NCI-H1417 treated with DMSO at 0.1 percent for 48 hours (cell line): ENCODE measurements at places on chromosomes 4 and X.
A peak's percentile ranks its signal among the peaks of the same experiment; 100 is the strongest.

DNA sequence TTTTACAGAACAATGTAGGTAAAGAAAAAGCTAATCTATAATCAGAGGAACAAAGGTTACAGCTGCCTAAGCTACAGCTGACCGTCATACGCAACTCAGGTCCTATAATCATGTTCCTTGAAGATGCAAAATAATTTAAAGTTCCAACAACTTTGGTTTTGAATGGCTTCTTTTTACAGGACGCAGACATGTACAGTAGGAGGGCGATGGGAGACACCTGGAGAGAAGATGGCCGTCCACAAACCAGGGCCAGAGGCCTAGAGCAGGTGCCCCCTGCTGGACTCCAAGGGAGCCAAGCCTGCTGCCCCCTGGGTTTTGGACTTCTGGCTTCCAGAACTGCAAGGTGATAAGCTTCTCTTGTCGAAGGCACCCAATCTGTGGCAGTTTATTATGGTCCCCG, 10.6 kb downstream of the HGFAC start:
- no peak for DNase-seq

- DNase-seq: no peak
Measured at GRCh38 chr4:41748074-41748570, 403 bp downstream of the PHOX2B start.

DNA sequence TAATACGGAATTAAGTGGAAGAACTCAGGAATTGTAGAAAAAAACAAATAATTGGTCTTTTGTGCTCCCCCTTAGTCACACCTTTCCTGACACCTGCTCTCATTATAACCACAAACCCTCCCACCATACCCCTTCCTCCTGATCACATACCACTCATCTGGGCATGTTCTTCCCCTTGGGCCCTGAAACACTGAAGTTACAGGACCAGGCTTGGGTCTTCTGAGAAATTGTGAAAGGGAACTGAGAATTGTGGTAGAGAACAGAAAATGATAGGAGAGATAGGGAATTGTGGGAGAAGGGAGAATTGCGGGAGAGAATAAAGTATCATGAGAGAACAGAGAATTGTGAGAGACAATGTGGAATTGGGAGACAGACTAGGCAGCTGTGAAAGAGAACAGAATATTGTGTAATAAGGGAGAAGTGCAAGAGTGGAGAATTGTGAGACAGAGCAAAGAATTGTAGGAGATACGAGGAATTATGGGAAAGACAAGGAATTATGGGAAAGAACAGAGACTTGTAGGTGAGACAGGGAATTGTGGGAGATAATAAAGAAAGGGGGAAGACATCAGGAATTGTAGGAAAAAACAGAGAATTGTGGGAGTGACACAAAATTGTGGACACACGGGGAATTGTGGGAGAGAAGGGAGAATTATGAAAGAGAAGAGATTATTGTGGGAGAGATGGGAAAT, 2.7 kb upstream of the HCCS start:
- DNase-seq: no peak

DNA sequence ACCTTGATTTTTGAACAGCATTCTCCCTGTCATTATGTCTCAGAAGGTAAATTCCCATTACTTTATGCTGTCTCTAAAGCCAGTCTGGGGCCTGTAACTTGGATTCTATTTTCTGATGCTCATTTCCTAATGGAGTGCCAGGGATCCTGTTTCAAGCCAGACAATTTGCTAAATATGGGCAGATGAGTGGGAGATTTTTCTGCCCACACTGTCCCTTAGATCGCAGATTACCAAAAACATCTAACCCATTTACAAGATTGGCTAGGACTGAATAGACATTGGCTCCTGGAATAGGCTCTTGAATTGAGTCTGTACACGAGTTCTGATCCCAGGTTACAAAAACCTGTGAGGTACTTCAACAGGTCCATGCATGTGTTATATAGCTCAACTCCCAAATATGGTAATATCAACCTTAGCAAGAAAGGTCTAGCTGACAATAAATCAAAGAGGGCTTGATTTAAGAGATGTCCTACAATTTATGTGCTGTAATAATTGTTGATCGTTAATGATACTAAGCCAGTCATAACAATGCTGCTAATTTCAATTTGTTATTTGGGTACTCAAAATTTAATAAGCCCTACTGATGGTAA, 5.7 kb downstream of the GPC3 start:
- no peak for DNase-seq

- DNase-seq: peak; percentile 25
Measured at GRCh38 chr4:88759039-88759894, 61.6 kb upstream of the NAP1L5 start.

- no peak for DNase-seq
Measured at GRCh38 chr4:39530682-39531081, 3.4 kb upstream of the UGDH start.

GRCh38 chrX:129689796-129690195, 35.0 kb upstream of the APLN start:
- DNase-seq: no peak

- no peak for DNase-seq
Measured at GRCh38 chr4:21765810-21766407, 182.7 kb downstream of the KCNIP4 start.

DNA sequence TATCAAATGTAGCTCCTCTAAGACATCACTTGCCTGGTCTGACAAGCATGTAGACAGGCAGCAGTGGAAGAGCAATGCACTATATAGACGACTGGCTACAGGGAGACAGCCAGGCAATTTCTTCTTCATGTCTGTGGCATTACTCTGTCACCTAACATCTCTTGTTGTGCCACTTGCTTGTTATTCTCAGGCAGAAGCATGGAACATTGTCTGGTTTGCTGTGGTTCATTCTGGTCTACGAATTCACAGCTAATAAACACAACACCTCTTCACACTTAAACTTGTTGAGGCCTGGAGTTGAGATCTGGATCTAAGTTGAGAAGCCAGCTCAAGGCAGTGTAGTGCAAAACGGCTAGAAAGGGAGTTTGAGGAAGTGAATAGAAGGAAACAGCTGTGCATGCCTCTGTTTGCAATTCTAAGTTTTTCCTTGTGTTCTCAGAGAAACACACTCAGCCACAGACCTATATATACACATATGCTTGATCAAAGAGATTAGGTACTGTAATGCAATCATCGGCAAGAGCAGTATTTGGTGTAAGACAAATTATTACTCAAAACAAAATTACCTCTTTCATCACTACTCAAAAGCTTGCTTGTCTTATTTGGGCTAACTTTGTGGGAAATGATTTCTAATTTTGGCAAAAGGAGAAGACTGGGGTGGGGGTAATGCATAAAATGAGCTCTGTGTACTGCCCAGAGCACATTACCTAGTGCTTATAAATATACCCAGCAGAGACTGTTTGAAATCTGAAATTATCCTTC, 243.8 kb downstream of the PPP3CA start:
- no peak for DNase-seq

GRCh38 chr4:105067431-105067830, 79.2 kb upstream of the TET2 start:
- DNase-seq: no peak

DNA sequence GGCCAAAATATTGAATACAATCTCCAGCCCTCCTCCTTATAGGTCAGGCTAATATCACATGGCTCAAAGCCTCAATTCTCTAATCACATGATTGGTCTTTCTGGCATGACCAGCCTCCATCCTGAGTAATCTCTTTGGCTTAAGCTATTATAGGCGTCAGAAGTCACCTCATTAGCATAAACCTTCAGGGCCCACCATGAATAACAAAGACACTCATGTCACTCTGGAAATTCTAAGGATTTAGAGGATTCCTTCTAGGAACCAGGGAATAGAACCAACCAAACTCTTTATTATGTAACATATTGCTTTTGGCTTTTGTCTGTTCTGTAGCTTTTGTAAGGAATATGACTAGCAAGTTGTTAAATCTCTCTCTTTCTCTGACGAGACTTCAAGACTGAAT, 109.2 kb upstream of the IGFBP7 start:
- DNase-seq: no peak

GRCh38 chr4:17490575-17491059, 21.3 kb downstream of the QDPR start:
- no peak for DNase-seq

- no peak for DNase-seq
Measured at GRCh38 chr4:123423819-123424218, 27.2 kb downstream of the SPRY1 start.

GRCh38 chrX:19686876-19687275, 171.6 kb upstream of the MAP3K15 start:
- DNase-seq: no peak

GRCh38 chrX:122790376-122791095, 393.5 kb upstream of the GRIA3 start:
- DNase-seq: no peak

GRCh38 chrX:49233176-49233575, at the start of gene CACNA1F:
TSS of gene CACNA1F (minus strand) at chrX:49233340. CDS start at chrX:49233309, 31 bp downstream.
- DNase-seq: no peak

DNA sequence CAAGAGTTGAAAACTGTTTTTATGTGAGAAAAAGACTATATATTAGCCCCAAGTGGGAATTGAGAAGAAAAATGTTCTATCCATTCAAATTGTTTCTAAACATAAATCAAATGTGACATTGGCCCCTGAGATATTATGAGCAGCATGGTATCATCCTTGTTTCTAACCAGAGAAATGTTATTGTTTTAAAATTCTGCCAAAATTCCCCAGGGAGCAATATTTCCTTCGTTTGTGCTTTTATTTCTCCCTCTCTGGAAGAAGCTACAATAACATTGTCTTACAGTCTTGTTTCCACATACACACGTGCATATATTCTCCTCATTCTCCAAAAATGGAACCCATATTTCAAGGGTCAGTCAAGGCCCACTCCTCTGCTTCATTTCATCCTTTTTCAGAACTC, 46.7 kb downstream of the MAGEB17 start:
- DNase-seq: no peak

DNA sequence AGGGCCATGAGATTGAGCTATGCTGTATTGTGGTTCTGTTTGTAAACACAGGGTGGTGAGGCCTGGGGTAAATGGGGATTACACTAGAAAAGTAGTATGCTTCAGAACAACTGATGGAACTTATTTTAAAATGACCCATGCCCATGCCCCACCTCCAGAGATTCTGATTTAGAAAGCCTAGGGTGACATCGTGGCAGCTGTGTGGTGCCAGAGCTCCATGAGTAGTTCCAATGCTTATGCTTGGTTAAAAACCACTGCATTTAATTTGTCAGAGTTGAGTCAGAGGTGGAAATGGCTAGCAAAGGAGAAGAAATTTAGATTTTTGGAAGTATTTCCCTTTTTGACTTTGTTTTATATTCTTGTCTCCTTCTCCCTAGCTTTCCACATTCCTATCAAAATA, 63.4 kb upstream of the PDE5A start:
- DNase-seq: no peak

DNA sequence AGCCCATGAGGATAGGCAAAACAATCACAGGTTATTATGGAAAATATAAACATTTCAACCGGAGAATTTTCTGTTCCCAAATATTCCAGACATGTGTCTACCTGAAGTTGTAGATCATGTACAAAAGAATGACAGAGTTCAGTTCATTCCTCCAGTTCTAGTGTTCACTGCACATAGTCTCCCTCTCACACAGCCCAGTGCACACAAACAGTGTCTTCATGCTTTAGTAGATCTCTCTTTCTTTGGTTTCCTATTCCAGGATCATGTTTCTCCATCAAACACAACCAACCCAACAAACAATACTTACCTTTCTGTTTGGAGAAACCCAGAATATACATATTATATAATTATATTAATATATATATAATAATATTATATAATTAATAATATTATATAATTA, 671.9 kb downstream of the TRIML1 start:
- DNase-seq: no peak

DNA sequence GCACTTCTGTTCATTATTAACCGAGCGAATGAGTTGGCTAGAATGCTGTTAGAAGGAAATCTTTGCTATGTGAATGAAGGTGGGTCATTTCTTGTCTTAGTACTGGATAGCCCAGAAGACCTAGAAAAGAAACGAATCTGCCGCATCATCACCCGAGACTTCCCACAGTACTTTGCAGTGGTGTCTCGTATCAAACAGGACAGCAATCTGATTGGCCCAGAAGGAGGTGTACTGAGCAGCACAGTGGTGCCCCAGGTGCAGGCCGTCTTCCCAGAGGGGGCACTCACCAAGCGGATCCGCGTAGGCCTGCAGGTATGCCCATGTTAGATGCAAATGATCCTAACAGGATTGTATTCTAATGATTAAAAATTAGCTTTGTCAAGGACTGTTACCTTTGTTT, 286.3 kb downstream of the ANK2 start:
- DNase-seq: no peak

GRCh38 chr4:75741027-75741426, 16.6 kb downstream of the USO1 start:
- no peak for DNase-seq

- DNase-seq: no peak
Measured at GRCh38 chrX:78011846-78012245, 42.4 kb upstream of the PGAM4 start.

- no peak for DNase-seq
Measured at GRCh38 chrX:28969126-28969525, 381.9 kb downstream of the IL1RAPL1 start.

- no peak for DNase-seq
Measured at GRCh38 chrX:57516491-57516890, 75.3 kb upstream of the ZXDB start.

- no peak for DNase-seq
Measured at GRCh38 chr4:108431986-108432385, 188.4 kb upstream of the RPL34 start.

GRCh38 chr4:121881158-121881557, 10.9 kb upstream of the BBS7 start:
- no peak for DNase-seq

DNA sequence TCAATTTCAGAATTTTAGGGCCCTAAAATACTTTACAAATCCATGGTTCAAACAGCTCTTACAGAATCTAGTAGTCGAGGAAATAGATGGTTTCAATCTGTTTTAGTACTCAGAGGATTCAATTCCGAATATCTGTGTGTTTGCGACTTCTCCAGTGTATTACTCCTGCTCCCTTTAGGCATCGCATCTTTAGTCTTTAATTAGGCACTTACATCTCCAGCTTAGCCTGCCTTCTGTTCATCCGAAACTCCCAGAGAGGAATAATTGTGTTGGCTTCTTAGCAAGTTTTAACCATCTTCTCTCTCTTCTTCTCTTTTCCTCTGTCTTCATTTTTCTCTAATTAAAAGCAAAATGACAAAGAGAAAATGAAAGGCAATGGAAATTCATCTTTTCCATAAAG, 1901.3 kb upstream of the TENM3 start:
- DNase-seq: no peak

DNA sequence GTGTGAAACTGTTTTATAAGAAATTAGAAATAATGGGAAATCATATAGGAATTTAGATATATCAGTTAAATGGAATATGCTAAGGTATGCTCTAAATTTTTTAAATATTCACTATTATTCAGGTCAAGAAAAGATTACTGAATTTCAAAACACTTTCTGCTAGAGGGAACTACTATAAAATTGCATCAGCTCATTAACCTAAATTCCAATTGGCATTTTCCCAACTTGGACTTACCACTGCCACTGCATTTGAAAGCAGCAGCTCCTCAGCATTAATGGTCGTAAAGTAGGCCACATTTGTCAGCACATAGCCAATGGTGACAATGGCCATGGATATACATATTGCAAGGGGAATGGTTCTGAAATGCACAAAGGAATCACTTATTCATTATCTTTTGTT, 57.3 kb downstream of the SLC7A11 start:
- no peak for DNase-seq
